Lung (tissue), 17 donors: ENCODE measurements at places on chromosomes 11 and 22.

- no peak for DNase-seq
Measured at GRCh38 chr22:50738649-50739227, 734 bp downstream of the ACR start.

GRCh38 chr22:27088026-27088425, 430.6 kb downstream of the MIAT start:
- DNase-seq: no peak

GRCh38 chr22:30662040-30662439, 5.6 kb downstream of the DUSP18 start:
- DNase-seq: no peak

- DNase-seq: no peak
Measured at GRCh38 chr11:32902089-32902665, 9.6 kb downstream of the QSER1 start.

DNA sequence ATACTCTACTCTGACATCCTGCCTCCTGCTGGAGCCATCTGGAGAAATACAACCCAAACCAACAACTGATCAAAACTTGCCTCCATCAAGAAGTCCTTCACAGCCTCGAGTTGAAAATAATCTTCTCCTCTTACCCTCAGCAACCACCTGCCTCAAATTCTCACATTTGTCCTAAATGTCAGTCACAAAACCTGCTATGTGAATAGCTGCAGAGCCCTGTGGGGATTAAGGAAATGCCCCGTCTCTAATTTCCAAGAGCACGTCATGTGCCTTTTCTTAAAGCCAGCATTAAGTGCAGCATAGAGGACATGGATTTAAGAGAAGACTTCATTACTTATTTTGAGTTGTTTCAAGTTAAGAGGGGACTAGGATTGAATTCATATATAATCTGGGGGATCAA, 105.9 kb downstream of the TRPC6 start:
- no peak for DNase-seq

- DNase-seq: peak; percentile 5
Measured at GRCh38 chr11:19382131-19382611, 141.4 kb upstream of the E2F8 start.

DNA sequence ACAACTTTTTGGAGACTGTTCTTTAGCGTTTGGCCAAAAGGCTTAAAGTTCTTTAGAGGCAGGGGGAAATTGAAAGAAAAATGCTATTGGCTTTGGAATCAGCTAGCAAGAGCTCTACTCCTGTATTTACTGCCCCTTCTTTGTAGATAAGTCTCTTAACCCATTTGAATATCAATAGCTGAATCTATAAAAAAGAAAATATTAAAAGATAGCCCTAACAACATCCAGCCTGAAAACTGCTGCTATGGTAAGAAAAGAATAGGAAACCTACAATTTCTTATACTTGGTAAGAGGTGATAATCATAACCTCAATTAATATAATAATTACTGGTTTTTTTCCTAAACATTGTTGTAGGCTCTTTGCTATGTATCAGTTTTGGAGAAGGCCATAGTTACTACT, at the start of gene OR5B12:
TSS of gene OR5B12 (minus strand) at position 101 of the 400 bp plus-strand sequence. CDS start 2,085 bp downstream, outside the sequence.
- no peak for DNase-seq
